ENCODE measurements at places on chromosomes 16 and 17.
A peak's percentile ranks its signal among the peaks of the same experiment; 100 is the strongest.

DNA sequence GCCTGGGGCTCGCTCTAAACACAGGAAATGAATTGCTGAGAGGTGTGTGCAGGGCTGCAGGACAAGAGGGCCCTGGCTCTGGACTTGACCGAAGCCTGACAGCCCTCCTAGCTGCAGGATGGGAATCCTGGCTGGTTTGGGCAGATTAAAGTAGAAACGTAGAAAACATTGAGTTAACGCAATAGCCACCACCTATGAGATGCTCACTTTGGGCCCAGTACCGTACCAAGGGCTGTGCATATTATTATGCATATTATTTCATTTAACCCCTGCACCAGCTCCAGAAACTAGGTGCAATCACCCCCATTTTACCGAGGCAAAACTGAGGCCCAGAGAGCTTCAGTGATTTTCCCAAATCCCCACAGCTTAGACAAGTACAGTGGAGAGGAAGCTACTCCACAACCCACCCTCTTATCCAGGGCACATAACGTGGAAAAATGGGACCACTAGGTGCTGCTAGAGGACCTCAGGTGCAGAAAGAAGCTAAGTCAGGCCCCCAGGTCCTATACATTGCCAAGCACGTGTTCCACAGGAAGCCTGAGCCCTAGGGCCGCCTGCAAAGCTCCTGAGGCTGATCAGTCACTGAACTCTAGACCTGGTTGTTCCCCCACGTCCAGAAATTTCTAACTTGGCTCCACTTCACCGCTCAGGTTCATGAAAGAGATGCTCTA, 79.2 kb downstream of the MYH11 start:
- peak; percentile 43 for DNase-seq

GRCh38 chr16:83550183-83550569, 257.6 kb upstream of the HSBP1 start:
- DNase-seq, result no peak

DNA sequence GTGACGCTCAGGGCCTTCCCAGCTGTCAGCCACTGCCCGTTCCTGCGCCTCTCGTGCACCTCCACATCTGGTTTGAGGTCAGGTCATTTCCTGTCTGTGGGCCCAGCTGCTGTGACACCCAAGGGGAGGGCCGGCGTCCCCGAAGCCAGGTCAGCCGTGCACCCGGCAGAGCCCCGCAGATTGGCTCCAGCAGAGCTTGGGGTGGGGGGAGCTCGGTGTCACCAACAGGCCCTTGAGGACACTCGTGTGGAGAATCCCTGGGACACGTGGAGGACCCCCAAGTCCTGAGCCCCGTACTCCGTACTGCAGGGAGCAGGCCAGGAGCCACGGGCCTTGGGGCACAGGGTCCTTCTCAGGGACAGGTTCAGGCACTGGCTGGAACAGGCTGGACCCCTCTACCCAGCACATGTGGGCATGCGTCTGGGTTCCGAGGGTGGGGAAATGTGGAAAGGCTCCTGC, 4.8 kb downstream of the SPATA2L start:
- DNase-seq, result no peak

DNA sequence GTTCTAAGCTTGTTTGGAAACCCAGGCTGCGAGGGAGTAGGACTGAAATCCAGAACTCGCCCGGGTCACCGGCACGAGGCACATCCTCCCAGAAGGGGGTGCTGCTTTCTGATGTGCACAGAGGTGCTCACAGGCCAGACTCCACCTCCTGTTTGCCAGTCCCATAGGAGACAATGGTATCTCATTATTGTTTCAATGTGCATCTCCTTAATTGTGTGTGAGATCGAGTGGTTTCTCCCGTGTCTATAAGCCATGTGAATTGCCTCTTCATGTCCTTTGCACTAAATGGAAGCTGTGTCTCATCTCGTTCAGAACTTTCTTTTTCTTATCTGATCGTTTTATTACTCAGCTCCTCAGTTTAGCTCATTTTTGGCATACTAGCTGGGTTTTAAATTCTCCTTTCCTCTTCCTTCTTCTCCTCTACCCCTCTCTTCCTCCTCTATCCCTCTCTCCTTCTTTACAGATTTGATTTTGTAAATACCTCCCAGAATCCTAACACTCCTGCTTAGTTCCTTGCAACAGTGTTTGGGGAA, 32.1 kb upstream of the PRKCB start:
- no peak for DNase-seq

- DNase-seq, result no peak
These were observed 15.4 kb downstream of the OTOP3 start for GRCh38 chr17:74951065-74951464.

GRCh38 chr17:64320613-64321553, 57.8 kb upstream of the TEX2 start:
- DNase-seq, result peak; percentile 30

DNA sequence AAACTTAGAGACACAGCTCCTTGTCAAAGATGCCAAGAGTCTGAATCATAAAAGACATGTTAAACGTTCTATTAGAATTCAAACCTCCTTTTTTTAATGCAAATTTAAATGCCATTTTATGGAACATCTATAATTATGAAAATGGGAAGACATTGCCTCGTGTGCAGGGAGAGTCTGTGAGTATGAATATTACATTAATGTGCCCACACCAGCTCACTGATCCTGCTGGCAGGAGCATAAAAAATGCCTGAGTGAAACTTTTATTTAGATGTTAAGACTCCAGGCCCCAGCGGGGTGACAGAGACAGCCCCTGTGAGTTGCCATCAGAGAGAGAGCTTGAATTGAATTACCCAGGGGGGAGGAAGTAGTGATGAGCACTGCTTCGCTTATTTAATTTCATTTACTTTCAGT, 84.8 kb downstream of the SNX11 start:
- no peak for DNase-seq

GRCh38 chr17:74971069-74971841, 1.3 kb downstream of the HID1 start:
- no peak for DNase-seq

- DNase-seq, result peak; percentile 61
These were observed 169.8 kb downstream of the LAT start for GRCh38 chr16:29154676-29155121.

GRCh38 chr17:44599298-44600175, 42.3 kb downstream of the FZD2 start:
- peak; percentile 89 for DNase-seq

- DNase-seq, result no peak
These were observed 147.9 kb upstream of the MON1B start for GRCh38 chr16:77043076-77043475.

- DNase-seq, result no peak
These were observed 309 bp downstream of the DNAH2 start for GRCh38 chr17:7717756-7718350.

DNA sequence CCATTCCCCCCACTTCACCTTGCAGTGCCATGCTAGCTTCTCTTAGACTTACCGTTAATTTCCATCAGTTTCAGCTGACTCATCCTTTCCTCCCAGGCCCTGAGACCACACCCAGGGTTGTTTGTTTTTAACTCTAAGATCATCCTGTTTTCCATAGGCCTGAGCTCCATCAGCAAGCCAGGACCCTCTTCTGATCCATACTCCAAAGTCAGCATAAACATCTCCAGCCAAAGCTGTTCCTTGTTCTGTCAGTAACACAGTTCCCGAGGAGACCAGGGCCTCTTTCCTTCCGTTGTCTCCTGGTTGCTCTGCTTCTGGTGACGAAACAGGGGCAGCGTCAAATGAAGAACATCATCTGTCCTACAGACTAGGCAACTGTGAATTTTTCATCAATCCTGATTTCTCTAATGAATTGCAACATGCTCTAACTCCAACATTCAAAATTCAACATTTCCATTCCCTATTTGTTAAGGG, 83.8 kb upstream of the HNF1B start:
- DNase-seq, result no peak

- DNase-seq, result no peak
These were observed 334.8 kb downstream of the CBLN1 start for GRCh38 chr16:48946686-48947370.

DNA sequence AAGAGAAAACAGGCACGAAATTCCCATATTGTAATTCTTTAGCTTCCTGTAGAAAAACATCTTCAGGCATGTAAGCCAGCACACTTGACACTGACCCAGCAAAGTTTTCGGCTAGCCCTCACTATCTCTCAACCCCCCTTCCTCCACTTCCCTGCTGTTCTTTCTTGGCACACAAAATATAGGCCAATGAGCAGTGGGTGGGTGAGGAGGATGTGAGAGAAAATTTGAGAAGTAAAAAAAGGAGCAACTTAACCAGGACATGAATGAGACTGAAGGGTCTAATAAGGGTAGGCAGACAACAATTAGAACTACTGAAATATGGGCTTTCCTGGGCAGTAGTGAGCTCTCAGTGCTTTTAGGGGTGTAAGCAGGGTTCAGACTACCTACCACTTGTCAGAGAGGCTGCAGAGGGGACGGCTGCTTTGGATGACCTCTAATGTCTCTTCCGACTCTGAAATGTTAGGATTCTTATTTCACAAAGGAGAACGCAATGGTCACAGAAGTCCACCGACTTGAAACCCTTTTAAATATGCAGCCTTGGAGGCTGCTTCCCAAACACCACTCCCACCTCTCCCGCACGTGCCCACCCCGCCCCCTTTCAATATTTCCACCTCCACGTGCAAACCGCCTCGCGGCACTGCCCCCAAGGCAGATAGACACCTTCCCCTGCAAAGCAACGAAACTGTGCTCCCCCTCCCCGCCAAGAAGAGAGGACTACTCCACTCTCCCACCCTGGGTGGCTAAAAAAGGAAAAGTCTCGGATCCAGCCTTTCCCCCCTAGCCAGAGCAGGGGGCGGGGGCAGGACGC, 889 bp downstream of the MBTD1 start:
- no peak for DNase-seq

GRCh38 chr17:43388359-43389045, 10.3 kb upstream of the ARL4D start:
- peak; percentile 79 for DNase-seq

DNA sequence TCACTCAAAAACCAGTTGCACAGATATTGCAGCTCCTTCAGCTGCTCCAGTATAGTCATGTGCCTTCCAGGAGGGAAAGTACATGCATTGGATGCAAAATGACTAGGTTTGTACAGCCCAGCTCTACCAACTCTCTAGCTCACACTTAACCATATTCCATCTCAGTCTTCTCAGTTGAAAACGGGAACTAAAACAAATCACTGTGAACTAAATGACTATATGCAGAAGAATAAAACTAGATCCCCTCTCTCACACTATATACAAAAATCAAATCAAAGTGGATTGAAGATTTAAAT, 24.9 kb downstream of the DCUN1D3 start:
- no peak for DNase-seq

DNA sequence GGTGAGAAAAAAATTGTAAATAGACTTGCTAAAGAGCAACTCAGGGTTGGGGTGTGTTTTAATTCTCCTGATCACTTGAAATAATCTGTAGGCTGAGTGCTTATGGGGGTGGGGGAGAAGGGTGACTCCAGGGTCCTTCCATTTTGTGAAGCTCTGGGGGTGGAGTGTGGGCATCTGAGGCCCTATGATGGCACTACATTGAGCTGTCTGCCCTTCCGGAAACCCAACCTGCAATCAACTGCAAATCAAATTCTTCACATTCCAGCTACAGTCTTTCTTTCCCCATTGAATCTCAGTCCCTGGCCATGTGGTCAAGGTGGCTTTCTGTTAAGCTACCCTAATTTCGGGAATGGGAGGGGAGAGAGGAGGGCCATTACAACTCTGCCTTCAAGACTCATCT, 6.0 kb upstream of the CDC6 start:
- no peak for DNase-seq

- DNase-seq, result no peak
These were observed 6.8 kb upstream of the ITGAD start for GRCh38 chr16:31386157-31386984.

GRCh38 chr16:569445-570254, at the start of gene PIGQ:
PIGQ (plus strand) TSS chr16:569968; CDS start chr16:574075, 4,107 bp downstream.
- no peak for DNase-seq

GRCh38 chr16:72829846-72830775, 217.8 kb downstream of the ZFHX3 start:
- DNase-seq, result no peak

DNA sequence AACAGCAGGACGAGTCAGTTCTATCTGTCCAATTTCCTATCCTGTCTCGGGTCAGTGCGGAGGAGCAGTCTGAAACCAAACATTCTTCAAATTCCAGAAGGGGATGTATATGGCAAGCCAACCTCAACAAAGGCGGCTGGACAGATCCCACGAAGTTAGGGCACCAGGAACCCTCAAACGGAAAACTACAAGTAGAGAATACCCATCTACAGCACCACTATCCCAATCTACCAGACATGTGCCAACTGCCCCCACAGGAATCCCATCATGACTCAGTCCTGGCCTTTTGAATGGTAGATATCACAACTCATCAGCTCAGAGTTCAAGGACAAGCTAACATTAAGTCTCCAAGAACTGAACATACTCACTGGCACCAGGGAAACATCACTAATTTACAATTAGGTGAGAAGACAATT, 2.3 kb downstream of the NAT9 start:
- DNase-seq, result no peak

- DNase-seq, result no peak
These were observed 17.0 kb downstream of the PRCD start for GRCh38 chr17:76556765-76557367.

GRCh38 chr16:85473323-85473722, 139.8 kb upstream of the GSE1 start:
- no peak for DNase-seq

GRCh38 chr17:2804912-2805311, 8.7 kb downstream of the RAP1GAP2 start:
- no peak for DNase-seq

GRCh38 chr17:62819511-62820221, 11.6 kb upstream of the MARCHF10 start:
- peak; percentile 92 for DNase-seq

DNA sequence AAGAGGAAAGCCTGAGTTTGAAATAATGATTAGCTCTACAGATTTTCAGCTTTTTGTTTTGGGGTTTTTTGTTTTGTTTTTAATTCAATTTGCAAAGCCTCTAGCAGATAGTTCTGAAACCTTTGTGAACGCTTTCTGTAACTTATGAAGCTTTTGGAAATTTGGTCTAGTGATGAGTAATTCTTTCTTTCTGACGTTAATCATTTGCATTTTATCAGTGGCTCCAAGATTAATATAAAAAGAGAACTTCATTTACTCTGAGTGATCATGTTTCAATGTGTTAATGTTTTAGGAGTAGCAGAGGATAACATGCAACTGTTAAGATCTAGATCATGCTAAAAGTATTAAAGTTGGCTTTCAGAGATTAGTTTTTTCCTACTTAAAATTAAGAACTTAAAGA, 160.3 kb upstream of the TBX2 start:
- no peak for DNase-seq

- DNase-seq, result peak; percentile 82
These were observed at the start of gene DNAH2 for GRCh38 chr17:7716901-7717755. DNAH2 (plus strand) TSS chr17:7717744; CDS start chr17:7719735, 1,991 bp downstream.
